Ascending aorta (tissue), 2 donors: ENCODE measurements at places on chromosomes 3 and 15.
A peak's percentile ranks its signal among the peaks of the same experiment; 100 is the strongest.

DNA sequence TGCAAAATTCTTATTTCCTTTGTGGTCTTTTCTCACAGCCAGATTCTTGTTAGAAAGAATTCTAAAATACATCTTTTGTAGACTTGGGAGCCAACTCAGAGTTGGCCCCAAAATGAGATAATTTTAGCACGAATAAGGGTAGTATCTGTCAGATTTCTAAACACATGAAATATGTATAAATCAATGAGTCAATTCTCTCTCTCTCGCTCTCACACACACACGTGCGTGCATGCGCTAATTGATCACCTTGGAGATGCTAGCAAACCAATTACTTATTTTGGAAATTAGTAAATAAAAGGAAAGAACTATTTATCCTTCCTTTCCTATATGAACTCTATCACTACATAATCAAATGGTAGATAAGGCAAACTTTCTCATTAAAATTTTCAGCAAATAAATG is 32.9 kb upstream of the PIK3R4 start:
- no peak for DNase-seq

- DNase-seq, result no peak
Observed at GRCh38 chr3:14222900-14223594, 44.4 kb downstream of the LSM3 start.

DNA sequence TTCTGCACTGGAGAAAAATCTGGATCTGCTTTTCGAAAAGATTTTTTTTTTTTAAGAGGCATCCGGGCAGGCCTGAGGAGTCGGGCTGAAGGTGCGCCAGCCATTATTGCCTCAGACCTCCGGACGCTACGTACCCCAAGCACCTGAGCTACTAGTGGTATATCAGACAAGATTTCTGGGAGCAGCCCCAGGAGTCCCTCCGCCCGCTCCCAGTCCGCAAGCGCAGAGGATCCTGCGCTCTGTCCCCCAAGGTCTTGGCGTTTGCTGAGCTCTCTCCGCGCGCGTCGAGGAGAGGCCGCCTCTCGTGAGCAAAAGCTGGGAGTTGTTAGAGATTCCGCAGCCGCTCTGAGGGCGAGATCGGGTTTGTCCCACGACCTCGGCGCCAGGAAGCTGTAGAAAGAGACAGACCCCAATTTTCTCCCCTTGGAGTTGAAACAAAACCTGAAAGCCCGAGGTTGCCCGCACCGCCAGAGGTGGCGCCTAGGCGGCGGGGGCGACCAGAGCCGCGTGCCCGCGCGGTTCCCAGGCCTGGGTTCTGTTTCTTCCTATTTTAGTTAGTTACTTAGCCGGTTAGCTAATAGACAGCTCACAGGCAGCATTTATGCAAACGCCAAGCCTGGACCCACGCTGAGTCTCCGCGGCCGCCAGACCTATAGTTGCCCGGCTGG is 72.5 kb upstream of the POLG start:
- DNase-seq, result no peak

GRCh38 chr3:183513046-183513706 is 42.3 kb downstream of the KLHL6 start:
- DNase-seq, result no peak

GRCh38 chr3:197124713-197125112 is 95.1 kb upstream of the MELTF start:
- no peak for DNase-seq

- DNase-seq, result no peak
Observed at GRCh38 chr3:164533275-164533674, 545.0 kb downstream of the SI start.

- no peak for DNase-seq
Observed at GRCh38 chr15:70277556-70277955, 179.8 kb upstream of the TLE3 start.

GRCh38 chr3:105367406-105368213 is 901 bp downstream of the ALCAM start:
- DNase-seq, result peak; percentile 29

GRCh38 chr15:37289109-37289765 is 188.9 kb upstream of the MEIS2 start:
- no peak for DNase-seq

DNA sequence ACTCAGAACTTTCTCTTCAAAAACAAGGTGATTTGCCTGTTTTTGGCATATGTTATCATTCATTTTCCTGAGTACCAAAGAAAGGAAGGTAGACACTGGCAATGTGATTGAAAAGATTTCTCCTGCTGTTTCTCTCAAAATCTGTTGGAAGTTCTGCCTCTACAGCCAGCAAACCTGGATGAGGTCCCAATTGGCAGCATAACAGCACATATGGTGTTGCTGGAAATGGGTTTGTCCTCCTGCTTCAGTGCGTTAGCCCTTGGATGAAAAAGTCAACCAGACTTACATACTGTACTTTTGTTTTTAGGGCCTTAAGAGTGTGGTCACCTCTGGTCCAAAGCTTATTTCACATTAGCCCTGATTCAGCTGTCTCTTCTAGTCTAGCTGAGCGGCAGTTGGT is 237.6 kb upstream of the MME start:
- DNase-seq, result no peak

DNA sequence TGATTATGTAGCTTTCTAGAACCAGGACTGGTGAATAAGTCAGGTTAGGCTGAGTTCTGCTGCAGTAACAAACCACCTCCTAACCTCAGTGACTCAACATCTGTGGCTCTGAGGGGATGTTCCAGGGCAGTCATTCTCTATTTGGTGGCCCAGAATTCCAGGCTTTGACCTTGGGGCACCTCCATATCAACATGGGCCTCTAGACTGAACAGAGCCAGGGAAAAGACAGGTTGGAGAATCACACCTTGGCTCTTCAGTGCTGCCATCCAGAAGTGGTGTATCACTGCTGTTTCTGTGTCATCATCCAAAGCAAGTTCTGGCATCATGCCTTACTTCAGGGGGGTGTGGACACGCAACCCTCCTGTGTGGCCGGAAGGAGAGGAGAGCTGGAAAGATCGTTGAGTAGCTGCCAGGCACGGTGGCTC is 15.3 kb downstream of the ZBTB47 start:
- DNase-seq, result no peak

- no peak for DNase-seq
Observed at GRCh38 chr15:68407886-68408881, 23.8 kb downstream of the ITGA11 start.

DNA sequence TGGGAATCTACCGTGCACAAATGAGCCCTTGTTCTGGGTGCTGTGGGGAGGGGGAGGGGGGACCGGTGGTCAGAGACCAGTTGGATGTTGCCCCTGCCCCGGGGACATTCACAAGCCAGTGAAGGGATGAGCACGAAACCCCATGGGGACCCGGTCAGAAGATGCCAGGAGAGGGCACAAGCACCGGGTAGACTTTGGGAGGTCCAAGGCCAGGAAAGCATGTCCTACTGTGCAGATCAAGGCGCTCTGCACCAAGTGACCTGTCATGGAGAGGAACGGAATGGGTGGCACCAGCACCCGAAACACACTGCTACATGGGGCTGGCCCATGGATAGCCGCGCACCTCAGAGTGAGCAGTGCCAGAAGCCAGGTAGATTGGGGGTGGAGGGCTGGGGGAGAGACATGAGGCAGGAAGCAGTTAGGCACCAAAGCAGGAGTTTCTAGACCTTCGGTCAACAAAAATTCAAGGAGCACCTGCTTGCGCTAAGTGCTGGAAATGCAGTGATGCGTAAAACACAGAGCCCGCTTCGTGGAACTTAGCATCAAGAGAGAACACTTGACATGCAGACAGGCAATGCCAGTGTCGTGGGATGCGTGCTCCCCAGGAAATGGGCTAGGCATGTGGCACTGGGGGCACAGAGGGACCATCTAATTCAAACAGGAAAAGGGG is 99.1 kb downstream of the CPN2 start:
- DNase-seq, result no peak

DNA sequence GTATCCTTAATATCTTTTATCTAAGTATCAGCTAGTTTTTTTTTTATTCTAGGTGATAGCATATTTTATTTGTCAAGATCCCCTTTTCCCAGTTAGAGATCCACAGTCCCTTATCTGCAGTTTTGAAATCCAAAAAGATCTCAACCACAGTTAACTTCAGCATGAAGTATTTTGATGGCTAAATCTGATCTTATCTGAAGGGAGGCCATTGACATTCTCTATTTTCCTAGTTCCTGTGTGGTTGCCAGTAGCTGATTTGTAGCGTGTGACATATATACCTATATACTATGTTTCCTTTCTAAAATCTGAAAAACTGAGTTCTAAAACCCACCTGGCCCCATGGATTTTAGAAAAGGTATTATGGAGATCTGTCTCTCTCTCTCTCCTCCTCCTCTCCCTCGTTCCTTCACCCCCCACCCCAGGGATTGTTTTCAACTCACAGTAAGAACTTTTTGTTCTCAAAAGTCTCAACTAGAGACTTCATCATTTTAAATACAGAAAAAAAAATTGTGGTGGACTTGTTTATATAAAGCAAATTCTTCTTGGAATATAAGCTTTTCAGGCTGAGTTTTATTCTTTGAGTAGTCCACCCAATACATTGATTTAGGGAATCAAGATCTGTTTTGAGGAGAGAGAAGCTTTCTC is 12.3 kb downstream of the TCF12 start:
- DNase-seq, result no peak

DNA sequence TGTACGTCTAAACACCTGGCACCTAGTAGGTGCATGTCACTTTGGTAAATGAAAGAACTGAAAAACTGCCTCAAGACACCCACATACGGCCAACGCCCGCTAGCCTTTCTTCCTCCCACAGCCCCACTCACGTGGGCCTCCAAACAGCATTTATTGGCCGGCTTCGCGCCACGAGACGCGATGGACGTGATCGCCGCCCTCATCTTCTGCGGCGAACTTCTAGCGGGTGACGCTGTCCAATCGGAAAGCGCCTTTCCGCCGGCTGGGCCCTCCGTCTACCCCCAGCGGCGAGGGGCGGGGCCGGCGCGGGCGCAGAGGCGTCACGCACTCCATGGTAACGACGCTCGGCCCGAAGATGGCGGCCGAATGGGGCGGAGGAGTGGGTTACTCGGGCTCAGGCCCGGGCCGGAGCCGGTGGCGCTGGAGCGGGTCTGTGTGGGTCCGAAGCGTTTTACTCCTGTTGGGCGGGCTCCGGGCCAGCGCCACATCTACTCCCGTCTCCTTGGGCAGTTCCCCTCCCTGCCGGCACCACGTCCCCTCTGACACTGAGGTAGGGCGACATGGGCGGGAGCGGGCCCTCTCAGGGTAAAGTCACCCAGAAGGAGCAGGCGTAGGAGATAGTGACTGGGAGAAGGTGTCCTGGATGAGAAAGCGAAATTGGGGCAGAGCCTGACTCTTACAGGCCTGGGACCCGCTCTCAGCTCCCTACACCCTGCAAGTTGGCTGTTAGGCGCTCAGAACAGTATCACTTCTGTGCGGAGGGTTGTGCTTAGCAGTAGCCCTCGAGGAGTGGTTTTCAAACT is at the start of gene LMLN:
Gene LMLN, plus strand, starts transcription at position 327 of the 803 bp plus-strand sequence. Its CDS starts 29 bp downstream, at position 356.
- DNase-seq, result peak; percentile 86
